CD4-positive, alpha-beta T cell treated with Interleukin-17A for 1 hour (primary cell): ENCODE measurements at places on chromosomes 7 and 10.

GRCh38 chr7:28269700-28270361 is 89.2 kb upstream of the JAZF1 start:
- DNase-seq = no peak

GRCh38 chr10:14409247-14409646 is 78.5 kb upstream of the FRMD4A start:
- no peak for DNase-seq

GRCh38 chr10:61822096-61822495 is 79.4 kb upstream of the ARID5B start:
- no peak for DNase-seq

GRCh38 chr7:117950601-117951260 is 77.5 kb upstream of the CTTNBP2 start:
- DNase-seq = no peak

DNA sequence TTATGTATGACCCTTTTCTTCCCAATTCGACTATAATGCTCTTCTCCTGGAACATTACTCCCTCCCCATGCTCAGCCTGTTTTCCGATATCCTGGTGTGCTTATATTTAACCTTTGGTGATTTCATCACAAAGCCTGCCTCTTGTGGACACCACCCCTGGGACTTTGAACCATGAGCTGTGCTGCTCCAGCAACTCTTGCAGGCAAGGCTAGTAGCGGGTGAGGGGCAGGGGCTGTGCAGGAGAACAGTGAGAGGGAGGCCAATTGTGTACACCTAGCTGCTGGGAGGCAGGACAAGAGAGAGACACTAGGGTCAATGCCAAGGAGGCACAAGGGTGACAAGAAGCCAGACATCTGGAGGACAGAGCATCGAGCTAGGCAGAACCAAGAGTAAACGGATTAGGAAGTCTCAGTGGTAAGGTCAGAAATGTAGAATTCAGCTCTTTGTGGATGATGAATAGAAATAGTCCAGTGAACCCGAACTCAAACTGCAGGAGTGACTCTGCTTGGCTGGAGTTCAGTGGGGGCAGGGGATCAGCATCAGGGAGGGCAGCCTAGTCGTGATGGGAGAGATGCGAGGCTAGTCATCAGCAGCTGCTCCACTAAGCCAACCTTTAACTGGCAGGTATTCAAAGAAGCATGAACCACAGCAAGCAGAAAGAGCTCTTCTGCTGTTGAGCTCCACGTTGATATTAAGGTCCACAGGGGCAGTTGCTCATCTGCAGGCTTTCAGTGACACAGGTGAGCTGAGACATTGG is 31.0 kb upstream of the MKI67 start:
- DNase-seq = no peak
